Stimulated activated CD4-positive, alpha-beta T cell treated with anti-CD3 and anti-CD28 coated beads, Interleukin-1b, Interleukin-23, amount 100 ng/mL, for 1 hour (primary cell): ENCODE measurements at places on chromosomes 3 and 15.

DNA sequence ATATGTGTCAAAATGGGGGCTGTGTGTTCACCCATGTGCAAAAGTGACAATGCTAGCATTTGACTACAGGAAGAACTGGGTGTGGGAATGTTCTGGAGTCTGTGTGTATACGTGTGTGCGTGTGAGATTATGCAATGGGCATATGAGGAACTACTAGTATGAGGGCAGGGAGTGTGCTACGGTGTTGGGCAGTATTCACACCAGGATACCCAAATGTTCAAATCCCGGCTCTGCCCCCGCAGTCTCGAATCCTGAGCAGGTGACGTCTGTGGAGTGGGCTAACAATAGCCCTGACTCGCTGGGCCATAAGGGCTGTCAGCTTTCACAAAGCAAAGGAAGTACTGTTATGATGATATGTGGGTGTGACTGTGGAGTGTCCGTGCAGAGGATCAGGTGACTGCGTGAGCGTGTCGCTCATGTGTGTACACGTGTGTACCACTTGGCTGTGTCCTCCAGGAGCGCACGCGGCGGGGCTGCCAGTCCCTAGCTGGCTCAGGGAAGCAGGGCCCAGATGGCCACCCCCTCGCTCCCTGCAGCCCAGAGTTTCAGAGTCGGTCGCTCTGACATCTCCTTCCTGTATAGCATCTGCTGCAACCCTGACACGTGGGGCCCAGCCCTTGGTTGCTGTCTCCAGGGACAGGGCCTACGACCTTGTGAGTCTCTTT, 27.2 kb downstream of the IQSEC1 start:
- no peak for DNase-seq

DNA sequence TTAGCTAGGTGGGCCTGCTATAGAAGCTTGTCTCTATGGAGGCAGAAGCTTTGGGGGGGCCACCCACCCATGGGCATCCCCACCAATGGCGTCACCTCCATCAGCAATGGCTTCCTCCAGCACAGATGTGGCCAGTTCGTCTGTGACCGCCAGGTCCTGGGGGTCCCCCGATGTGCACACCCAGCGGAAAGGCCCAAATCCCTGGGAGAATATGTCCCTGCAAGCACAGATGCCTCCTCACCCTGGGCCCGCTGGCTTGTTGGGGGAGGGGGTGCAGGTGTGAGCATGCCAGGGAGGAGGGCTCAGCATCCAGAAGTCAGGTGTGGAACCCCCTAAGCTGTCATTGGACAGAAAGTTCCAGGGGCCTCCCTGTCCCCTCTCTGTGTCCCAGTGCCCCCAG, 19.6 kb downstream of the UROC1 start:
- DNase-seq: no peak

- no peak for DNase-seq
Measured at GRCh38 chr3:35651851-35652250, 12.5 kb downstream of the ARPP21 start.

GRCh38 chr3:197835509-197835908, 44.5 kb downstream of the LRCH3 start:
- DNase-seq: no peak

DNA sequence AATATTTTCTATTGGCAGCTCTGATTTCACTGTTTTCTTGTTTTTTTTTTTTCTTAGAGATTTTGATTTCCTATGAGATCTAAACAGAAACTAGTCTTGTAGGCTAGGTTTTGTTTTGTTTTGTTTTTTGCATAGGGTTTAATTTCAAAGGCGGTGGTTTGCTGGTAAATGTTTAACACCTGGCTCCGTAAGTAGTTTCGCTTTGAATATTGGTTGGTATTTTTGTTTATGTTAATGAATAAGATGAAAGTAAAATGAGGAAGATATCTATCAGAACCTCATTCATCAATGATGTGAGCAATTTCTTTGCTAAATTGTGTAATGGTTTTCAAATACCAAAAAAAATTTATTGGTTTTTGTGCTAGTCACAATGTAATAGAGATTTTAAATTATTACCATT, 39.7 kb upstream of the TM4SF1 start:
- DNase-seq: no peak

- no peak for DNase-seq
Measured at GRCh38 chr3:5186858-5187155, 700 bp upstream of the EDEM1 start.

DNA sequence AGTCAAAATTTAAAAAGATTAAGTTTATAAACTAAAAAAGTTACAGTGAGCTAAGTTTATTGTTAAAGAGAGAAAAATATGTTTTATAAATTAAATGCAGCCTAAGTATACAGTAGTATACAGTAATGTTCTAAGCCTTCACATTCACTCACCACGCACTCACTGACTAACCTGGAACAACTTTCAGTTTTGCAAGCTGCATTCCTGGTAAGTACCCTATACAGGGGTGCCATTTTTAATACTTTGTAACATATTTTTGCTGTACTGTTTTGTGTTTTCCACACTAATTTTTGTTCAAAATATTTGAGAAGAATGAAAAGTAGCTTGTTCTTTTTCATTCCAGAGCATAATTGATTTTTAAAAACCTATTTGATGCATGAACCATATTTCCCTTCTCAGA, 524.9 kb downstream of the RBMS3 start:
- DNase-seq: no peak

DNA sequence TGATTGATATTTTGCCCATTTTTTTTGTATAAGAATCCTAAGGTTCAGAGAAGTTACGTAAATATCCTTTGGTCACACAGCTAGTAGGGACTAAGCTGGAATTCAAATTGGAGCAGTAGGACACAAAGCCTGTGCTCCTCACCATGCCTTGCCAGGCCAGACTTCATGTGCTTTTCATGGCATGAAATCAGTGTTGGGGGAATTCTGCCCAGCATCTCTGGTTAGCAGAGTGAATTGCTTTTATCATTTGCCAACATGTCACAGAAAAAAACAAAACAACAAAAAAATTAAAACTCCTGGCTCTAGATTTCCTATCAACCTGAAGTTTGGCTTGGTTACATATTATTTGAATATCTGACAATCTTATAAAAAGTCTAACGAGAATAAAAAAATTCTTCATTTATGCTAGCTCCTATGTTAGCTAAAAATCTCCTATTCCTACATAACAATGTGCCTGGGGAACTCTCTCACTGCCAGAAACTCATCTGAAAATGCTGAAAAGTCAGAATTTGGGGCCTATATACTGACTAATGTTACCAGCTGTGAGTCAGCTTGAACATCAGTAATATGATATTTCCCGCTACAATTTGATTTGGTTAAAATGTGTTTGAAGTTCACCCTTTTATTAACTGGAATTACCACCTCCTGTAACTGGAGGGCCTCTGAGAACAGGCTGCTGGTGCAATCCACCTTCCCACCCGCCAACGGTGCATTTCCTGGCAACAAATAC, 141.7 kb downstream of the TIGIT start:
- DNase-seq: no peak

- DNase-seq: no peak
Measured at GRCh38 chr3:13550423-13550690, 1.4 kb downstream of the FBLN2 start.

DNA sequence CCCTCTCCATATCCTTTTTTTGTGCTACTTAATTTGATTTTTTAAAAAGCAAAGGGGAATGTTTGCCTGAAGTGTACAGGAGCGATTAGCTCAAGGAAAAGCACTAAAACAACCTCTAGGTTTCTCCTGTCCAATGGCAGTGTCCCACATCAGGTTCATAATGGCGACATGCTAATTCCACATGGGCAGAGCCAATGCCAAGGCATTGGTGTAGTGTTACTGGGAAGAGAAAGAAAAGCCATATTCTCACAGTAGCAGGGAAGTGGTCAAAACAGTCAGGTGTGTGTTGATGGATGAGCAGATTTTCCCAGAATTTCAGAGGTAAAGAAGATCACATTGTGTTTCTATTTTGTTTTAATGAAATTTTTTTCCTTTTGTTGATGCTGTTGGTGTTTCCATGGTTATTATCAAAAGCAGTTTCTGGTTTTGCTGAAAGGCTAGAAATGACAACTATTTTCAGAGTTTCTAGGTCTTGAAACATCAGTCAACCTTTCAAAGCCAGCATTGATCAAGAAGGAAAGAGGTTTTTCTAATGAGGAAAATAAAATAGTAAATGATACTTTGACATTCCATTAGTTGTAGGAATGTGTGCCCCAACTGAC, 65.2 kb downstream of the FNDC3B start:
- DNase-seq: no peak

GRCh38 chr3:74789111-74789510, 174.7 kb upstream of the CNTN3 start:
- DNase-seq: no peak

DNA sequence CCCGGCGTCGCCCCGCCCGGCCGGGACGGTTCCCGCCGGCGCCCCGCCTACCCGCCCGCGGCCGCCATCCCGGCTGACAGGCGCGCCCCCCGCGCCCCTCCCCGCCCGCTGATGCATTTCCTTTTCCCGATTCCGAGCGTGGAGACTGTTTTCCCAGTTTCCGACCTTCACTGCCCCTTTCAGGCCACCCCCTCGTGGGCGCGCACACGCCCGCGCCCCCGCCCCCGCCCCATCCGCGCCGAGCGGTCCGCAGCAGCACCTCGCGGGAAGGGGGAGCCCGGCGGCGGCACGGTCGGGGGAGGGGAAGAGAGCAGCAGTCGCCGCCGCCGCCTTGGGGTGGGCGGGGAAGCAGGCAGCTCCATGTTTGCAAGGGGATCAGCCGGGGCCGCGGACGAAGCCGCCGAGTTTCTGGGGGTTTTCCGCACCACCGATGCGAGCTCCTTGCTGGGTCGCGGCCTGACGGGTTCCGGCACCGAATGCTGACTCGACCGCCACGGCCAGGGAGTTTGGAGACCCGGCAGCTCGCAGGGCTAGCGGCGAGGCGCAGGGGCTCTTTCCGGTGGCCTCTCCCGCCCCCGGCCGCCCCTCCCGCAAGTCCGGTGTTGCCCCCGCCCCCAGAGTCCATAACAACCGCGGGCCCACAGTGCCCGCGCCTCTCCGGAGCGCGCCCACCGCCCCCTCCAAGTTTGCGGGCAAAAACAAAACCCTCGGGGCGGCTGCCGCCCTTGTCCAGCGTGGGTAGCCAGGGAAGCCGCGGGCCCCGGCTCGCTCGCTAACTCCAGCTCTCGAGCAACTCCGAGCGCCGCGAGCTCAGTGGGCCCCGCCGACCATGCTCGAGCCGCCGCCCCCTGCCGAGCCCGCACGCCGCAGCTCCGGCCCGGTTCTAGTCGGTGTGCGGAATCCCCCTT, 3.2 kb upstream of the SIN3A start:
- peak; percentile 63 for DNase-seq

DNA sequence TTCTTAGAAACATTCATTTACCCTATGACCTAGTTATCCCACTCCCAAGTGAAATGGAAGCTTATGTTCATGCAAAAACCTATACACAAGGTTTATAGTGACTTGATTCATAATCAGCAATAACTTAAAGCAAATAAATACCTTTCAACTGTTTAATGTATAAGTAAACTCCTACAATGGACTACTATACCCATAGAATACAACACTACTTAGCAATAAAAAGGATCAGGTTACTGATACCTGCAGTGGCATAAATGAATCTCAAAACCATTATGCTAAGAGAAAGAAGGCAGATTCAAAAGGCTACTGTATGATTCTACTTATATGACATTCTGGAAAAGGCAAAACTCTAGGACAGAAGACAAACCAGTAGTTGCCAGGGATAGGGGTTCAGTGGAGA, 8.3 kb upstream of the POLR2M start:
- no peak for DNase-seq

GRCh38 chr15:64870353-64870752, 28.6 kb downstream of the PLEKHO2 start:
- DNase-seq: no peak

- no peak for DNase-seq
Measured at GRCh38 chr3:174858353-174858752, 781 bp upstream of the NAALADL2 start.

DNA sequence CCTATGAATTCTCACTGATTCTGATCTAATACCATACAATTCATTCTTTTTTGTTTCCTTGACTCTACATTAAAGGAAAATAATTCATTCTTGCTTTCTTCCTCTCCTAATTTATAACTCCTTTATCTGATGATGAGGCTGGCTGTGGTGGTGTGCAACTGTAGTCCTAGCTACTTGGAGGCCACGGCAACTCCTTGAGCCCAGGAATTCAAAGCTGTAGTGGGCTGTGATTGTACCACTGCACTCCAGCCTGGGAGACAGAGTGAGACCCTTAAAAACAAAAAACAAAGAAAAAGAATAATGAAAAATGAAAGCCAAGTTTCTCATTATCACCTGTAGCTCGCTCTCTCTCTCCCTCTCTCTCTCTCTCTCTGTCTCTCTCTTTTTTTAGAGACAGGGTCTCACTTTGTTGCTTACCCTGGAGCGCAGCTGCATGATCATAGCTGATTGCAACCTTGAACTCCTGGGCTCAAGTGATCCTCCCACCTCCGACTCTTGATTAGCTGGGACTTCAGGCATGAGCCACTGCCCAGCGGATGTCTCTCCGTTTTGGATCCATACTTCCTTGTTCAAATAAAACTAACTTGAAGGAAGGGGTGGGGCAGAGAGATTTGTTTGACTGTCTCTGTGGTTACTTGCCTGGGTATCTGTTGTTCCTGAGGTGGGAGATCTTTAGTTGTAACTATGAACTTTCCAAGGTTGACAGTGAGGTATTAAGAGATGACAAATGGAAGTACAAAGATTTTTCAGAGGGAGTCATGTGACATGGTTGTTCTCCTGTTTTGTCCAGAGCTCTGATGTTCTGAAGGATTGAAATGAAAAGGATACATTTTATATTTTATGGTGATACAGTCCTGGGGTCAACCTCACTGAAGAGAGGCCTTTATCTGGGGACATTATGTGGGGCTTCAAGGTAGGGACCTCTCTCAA, 46.9 kb downstream of the STARD9 start:
- DNase-seq: no peak

GRCh38 chr3:159637883-159638542, 350.6 kb upstream of the IL12A start:
- no peak for DNase-seq

DNA sequence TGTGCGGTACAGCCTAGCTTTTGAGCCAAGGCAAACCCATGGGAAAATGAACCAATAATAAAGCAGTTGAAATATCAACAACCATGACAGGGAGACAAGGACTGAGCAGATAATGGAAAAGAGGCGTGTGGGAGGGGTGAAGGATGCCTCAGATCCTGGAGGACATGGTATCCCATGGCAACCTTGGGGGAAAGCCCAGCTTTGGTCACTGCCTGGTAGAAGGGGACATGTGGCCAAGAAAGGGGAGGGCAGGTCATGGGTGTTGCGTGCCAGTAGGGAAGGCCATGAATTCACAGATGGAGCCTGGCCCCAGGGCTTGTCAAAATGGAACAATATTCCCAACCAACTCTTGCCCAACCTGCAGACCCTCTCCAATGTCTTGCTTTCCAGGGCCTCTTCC, 140.5 kb upstream of the SMAD3 start:
- DNase-seq: no peak

GRCh38 chr15:39580485-39581241, at the start of gene THBS1:
TSS of gene THBS1 (plus strand) at chr15:39581079. CDS start at chr15:39581858, 779 bp downstream.
- DNase-seq: no peak

- DNase-seq: no peak
Measured at GRCh38 chr3:183554377-183554776, 1.1 kb downstream of the KLHL6 start.

- no peak for DNase-seq
Measured at GRCh38 chr15:88688394-88688933, 49.6 kb downstream of the ISG20 start.
